Femur (tissue), 1 donor: ENCODE measurements at places on chromosomes 4 and X.

- peak; percentile 28 for DNase-seq
Measured at GRCh38 chrX:109886122-109886761, 116.7 kb upstream of the TMEM164 start.

GRCh38 chrX:24093746-24094145 is 39.0 kb downstream of the EIF2S3 start:
- DNase-seq, result no peak

DNA sequence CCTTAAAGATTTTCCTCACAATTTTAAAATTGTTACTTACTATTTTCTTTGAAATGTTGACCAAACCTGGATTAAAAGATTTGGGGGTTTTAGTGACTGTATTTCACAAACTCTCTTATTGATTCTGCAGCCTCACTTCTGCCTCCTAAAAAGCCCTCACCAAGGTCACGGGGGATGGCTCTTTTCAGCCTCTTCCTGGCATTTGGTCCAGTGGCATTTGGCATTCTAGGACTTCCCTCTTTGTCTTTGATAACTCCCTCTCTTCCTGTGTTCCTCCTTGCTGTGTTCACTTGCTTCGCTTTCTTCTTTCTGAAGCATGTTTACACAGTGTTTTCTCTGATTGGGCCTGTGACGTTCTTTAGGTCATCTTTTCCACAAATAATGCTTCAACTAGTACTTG is 21.5 kb downstream of the PKD2 start:
- DNase-seq, result no peak

- no peak for DNase-seq
Measured at GRCh38 chr4:137310166-137310565, 222.1 kb downstream of the PCDH18 start.

DNA sequence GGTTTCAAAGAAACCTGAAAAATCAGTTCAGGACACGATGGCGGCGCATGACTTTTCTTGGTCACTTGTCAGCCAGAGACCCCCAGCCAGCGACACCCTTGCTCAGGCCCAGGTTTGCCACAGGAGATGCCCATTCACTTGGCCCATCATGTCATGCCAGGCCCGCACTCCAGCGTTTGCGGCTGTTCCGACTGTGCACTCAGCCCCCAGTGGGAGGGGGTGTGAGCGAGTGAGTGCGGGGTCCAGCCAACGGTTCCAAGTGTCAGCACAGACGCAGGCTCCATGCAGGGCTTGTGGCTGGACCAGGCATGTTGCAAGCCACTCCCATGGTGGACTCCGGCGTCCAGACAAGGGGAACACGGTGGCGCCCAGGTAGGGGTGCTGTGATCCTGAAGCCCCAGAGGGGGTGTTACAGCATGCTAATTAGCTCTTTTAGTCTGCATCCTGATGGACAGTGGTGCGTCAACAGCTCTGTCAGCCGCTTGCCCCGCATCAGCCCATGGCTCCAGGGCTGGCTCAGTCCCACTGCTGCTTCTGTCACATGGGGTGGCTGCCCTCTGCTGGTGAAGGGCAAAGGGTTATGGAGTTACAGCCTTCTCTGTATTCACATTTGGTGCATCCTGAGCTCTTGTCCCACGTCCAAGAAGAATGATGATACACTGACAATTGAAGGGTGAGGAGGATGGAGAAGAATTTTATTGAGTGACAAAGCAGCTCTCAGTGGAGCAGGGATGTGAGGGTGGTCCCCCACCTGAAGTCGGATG is 3.7 kb upstream of the MAEA start:
- DNase-seq, result no peak

DNA sequence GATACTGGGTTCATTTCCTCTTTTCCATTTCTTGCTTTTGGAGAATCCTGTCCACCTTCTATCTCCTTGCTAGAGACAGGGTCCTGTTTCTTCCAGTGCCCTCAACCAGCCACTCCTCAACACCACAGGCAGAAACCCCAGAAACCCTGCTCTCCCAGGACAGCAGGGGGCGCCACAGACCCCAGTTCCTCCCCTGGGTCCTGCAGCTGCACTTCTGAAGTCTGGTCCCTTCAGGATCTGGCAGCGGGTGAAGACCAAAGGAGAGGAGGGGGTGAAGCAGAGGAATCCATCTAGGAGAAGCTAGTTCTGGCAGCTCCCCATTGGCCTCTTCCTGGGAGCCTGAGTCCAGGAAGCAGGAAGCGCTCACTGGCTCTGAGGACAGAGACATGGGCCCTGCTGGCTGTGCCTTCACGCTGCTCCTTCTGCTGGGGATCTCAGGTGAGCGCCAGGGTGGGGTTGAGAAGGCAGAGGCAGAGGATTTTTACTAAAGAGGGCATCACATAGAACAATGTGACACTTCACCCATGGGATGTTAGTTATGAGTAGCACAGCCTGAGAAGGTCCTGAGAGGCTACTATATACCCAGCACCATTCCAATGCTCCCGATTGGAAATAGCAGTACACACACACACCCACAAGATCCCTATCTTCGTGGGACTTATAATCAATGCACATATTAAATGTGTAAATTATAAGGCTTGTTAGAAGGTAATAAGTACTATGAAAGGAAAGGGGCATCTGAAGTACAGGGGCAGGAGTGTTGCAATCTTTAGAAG is at the start of gene PRSS48:
PRSS48 (plus strand) TSS at position 375 of the 776 bp plus-strand sequence; CDS start at position 387, 12 bp downstream.
- peak; percentile 50 for DNase-seq

DNA sequence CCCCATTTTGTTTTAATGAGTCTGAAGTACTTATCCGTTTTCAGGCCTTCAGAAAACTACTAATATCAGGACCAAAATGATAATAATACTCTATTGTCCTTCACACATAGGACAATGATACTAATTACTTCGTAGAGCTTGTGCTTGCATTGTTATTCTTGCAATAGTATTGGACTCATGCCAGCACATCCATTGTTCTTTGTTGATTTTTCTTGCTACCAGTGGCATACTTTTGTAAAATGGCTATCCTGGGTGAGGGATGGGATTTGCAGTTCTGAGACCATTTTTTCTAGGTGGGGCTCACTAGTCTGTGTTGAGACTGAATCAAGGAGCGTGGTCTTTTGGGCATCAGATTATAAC is 195.3 kb downstream of the MAML3 start:
- DNase-seq, result no peak

DNA sequence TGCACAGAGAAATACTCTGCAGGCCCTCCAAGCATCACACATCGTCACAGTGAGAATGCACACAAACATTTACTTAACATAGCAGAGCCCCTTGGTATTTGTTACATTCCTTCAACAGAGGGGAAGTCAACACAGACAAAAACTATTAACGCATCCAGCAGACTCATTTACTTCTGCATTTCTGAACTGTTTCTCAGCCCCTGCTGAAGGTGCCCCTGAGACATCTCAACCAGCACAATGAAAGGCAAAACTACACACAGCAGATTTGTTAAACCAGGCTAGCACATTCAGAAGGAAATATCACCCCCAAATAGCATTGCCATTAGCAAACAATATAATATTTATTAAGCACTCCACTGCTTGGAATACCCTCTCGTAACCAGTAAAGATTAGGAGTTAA is 367.0 kb downstream of the RAB28 start:
- no peak for DNase-seq

DNA sequence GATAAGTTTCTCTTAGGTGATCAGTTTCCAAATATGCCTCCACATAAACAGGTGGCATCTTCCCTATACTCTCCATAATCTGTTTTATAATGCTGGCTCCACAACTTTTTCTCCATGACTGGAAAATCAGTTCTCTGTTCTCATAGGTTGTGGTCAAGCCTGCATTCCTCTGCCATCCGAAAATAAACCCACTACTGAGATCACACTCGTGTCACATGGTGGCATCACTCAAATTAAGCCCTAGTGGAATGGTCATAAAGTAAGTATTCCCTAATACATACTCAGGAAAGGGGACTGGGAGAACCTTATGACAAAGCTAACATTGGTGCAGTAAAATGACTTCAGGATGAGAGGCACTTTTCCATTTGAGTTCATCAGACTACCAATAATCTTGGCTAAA is 37.6 kb downstream of the MAGED4B start:
- no peak for DNase-seq

GRCh38 chr4:32462944-32463343 is 1742.8 kb downstream of the PCDH7 start:
- DNase-seq, result no peak

- no peak for DNase-seq
Measured at GRCh38 chrX:110584083-110584482, 211.5 kb downstream of the CHRDL1 start.

GRCh38 chrX:51922561-51922960 is 29.1 kb downstream of the MAGED1 start:
- no peak for DNase-seq

DNA sequence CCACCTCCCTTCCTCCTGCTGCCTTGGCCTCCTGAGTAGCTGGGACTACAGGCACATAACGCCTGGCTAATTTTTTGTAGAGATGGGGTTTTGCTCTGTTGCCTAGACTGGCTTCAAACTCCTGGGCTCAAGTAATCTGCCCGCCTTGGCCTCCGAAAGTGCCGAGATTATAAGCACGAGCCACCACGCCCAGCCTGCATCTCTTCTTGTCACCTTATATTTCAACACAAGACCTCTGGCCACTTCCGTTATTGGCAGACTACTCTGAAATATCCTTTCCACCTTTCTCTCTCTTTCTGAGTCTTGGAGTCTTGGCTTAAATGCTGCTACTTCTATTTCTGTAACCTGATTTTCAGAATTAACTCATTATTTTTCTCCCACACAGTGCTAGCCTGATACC is 5.6 kb downstream of the KIAA0232 start:
- no peak for DNase-seq

- no peak for DNase-seq
Measured at GRCh38 chrX:36961590-36961989, 46.6 kb upstream of the FAM47C start.

- no peak for DNase-seq
Measured at GRCh38 chrX:43008356-43008755, 230.4 kb upstream of the PPP1R2C start.

DNA sequence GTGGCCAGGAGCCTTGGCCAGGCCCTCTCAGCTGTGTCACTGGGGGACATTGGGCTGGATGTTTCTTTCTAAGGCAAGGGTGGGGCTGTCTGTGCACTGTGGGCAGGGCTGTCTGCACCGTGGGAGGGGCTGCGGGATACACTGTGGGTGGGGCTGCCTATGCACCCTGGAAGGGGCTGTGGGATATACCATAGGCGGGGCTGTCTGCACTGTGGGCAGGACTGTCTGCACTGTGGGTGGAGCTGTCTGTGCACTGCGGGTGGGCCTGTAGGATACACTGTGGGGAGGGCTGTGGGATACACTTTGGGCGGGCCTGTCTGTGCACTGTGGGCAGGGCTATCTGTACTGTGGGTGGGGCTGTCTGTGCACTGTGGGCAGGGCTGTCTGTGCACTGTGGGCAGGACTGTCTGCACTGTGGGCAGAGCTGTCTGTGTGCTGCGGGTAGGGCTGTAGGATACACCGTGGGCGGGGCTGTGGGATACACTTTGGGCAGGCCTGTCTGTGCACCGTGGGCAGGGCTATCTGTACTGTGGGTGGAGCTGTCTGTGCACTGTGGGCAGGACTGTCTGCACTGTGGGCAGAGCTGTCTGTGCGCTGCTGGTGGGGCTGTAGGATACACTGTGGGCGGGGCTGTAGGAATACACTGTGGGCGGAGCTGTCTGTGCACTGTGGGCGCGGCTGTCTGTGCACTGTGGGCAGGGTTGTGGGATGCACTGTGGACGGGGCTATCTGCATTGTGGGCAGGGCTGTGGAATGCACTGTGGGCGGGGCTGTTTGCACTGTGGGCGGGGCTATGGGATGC is 31.1 kb downstream of the ACOX3 start:
- peak; percentile 83 for DNase-seq

- DNase-seq, result no peak
Measured at GRCh38 chrX:133053861-133054598, 42.9 kb downstream of the USP26 start.

DNA sequence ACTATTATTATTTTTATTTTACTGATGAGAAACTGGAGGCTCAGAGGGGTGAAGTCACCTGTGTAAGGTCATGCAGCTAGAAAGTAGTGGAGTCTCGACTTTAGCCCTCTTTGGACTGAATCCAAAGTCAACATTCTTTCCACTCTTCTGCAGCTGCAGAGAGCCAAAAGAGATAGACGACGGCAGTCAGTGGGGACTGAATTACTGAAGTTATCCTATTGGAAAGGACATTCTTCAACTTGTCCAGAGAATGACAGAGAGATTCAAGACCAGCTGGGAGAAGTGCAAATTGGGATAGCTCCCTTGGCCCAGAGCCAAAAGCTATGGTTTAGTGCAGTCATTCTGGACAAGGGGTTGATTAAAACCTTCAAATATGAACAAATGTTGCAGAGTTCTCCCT is 42.5 kb downstream of the VGLL1 start:
- peak; percentile 19 for DNase-seq

DNA sequence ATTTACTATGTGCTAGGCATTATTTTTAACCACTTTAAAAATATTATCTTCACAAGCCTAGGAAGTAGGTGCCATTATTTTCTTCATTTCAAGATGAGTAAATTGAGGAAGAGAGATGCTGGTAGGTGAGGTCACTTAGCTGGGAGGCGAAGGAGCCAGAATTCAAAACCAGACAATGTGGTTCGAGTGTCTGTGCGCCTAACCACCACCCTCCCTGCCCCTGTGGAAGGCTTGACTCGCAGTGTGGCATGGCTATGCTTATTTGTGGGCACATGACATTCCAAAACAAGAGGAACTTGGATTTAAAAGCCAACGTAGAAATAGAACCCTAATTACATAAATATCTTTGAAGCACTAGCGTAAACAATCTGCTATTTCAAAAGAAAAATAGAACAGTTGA is 226.6 kb upstream of the PITX2 start:
- no peak for DNase-seq

GRCh38 chr4:61086979-61087378 is 113.1 kb upstream of the ADGRL3 start:
- DNase-seq, result no peak

- no peak for DNase-seq
Measured at GRCh38 chr4:3462321-3462789, 751 bp upstream of the DOK7 start.
